ENCODE measurements at places on chromosomes 2 and 18.

GRCh38 chr2:239555571-239555905 lies 154.7 kb upstream of the HDAC4 start:
- DNase-seq: no peak

DNA sequence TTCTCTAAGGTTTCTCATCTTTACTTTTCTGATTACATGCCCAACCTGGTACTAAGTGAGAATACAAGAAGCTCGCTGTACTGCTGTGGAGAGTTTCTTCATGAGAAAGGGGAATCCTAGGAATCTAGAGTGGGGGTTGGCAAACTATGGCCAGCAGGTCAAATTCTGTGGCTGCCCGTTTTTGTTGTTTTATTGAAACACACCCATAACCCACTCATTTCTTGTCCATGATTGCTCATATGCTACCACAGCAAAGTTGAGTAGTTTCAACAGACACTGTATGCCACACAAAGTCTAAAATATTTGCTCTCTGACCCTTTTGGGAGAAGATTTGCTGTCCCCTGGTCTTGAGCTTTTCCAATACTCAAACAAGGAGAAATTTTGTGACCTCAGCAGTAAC lies 58.8 kb downstream of the C2orf74 start:
- no peak for DNase-seq

DNA sequence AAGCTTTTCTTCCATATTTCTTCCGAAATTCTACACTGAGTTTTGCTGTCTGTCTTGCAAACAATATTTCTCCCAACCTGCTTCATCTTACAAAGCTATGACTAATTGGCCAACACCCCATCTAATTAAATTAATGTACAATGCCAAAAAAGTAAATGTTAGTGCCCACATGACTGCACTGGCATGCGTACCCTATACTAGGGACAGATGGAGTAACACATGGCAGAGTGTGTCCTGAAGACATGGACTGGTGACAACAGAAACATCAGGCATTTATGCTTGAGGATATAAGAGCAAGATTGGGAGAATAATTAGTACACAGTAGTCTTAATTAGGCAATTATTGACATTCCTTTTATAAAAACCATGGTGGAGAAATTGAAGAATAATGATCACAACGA lies 66.8 kb downstream of the MREG start:
- DNase-seq: no peak

GRCh38 chr2:636641-637405 lies 40.4 kb downstream of the TMEM18 start:
- DNase-seq: peak; percentile 14

- no peak for DNase-seq
These were observed 94.0 kb upstream of the ACVR1C start for GRCh38 chr2:157722580-157723234.

GRCh38 chr18:23159344-23159743 lies 24.1 kb downstream of the CABLES1 start:
- no peak for DNase-seq

DNA sequence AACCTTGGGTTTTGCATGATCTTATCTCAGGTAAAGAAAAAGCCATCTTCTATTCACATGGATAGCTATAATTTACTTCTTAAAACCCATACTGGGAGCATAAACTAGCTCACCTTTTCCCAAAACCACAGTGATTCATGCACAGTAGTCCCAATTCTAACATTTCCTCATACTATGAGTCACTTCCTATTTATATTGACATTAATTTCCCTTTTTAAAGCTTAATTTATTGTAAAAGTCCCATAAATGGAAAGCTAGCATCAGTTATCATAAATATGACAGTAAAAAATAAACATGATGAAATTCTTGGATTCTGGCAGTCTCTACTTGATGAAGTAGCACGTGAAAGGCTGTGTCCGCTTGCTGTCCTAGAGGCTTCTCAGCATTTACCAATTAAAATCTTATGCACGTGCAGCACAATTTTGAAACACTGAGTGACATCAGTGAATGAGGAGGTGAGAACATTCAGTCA lies 180.1 kb downstream of the CDH2 start:
- DNase-seq: no peak

DNA sequence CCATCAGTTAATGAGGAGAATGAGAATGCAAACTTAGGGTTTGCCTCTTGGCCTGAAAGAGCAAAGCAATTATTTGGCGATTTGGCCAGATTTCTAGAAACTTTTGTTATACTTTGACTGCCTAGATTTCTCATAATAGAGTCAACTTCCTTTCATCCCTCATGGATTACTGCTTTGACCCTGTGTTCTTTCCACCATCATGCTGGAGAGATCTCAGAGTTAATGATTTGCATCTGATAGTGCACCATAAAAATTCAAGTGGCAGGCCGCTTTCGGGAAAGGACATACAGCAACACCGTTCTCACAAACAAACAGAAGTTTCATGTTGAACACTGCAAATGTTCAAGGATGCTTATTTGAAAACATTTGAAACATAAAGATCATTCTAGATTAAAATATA lies 143.7 kb upstream of the ZFP36L2 start:
- DNase-seq: no peak

DNA sequence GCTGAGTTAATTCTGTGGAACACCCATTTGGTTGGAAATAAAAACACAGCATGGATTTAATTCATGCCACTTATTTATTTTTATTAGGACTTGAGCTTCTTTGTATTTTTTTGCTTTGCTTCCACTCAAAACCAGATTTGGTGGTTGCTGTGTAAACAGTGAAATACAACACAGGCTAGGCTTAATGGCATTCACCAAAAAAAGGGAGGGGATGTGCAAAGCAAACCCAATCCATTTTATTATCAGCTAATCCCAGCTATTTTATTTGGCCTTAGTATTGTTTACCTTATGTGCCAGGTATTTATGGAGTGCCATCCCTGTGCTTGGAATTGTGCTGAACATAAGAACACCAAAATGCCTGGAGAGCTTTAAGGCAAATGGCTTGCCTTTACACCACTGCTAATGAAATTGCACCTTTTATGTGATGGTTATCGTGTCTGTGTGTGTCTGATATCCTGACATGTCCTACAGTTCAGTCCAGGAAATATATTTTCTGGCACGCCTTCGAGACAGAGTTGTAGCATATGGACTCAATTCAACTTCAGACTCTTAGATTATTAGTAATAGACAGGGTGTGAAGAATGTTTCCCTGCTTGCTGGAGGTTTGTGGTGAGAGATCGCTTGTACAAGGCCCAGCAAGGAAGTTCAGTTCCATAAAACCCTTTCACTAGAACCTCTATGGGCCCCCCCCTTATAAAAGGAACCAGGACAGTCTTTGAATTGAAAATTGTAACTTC lies 99.6 kb downstream of the PRPF40A start:
- no peak for DNase-seq

DNA sequence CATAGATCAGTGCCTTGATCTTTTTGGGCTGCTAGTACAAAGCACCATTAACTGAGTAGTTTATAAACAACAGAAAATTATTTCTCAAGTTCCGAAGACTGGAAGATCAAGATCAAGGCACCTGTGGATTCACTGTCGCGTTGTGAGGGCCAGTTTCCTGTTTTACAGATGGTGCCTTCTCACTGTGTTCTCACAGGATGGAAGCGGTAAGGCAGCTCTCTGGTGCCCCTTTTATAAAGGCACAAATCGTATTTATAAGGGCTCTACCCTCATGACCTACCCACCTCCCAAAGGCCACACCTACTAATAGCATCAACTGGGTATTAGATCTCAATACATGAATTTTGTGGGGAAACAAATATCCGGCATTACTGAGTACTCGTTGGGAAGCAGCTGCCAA lies 729.5 kb upstream of the SLC39A10 start:
- no peak for DNase-seq

GRCh38 chr2:217086038-217086522 lies 226.2 kb upstream of the TNP1 start:
- DNase-seq: no peak

DNA sequence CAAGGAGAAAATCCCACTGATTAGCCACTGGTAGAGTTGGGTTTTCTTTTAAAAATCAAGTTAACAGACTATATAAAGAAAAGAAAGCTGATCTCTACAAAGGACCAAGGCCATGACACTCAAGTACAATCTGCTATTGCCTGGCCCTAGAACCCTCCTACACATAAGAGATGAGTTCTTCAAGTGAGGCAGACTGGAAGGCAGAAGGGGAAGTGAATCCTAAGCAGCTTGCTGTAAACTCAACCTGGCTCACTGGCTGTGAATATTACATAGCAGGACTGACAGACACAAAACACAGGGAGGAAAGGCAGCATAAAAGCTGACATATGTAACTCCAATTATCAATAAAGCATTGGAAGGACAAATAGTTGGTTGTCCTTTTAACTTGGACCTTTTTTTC lies 65.4 kb downstream of the TRIP12 start:
- DNase-seq: no peak

- DNase-seq: no peak
These were observed 95.2 kb upstream of the BOD1L2 start for GRCh38 chr18:57051657-57052044.

DNA sequence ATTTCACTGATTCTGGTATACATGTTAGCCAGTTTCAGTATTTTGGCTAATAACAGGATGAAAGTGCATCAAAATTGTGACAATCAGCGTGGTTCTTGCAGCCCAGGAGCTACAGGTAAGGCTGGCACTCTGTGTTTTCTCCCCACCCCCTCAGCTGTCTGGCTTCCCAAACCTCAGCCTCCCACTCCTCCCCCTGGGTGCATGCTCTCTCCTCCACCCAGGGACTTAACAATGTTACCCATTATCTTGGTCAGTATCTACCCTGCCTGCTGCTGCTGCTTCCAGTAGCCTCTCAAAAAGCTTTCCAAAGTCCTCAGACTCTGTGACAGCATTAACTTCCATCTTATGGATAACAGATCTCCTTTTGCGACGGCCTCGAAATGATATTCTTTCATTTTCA lies 41.0 kb downstream of the TRABD2A start:
- DNase-seq: no peak

DNA sequence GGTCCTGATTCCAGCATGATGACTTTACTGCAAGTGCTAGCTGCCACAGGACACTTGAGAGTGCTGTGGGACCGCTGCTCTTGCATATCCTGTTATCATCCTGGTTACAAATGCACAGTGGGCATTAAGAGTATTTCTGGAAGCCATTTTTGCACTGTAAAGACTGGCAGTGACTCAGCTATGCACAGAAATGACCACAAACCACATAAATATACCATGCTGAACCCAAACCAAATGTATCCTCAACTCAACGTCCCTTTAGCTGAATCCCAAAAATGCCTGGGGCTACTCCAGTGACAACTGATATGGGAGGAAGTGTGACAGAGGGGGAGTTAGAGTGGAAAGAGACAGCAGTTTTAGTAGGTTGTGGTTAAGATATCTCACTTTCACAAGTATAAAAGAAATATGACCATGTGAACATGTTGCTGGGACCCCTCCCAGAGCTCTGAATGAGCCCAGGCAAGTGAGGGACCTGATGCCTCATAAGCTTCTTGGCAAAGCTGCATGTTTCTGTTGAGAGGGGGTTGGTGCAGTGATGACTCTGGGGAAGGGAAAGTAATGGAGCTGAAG lies 37.3 kb downstream of the RHBDD1 start:
- no peak for DNase-seq

DNA sequence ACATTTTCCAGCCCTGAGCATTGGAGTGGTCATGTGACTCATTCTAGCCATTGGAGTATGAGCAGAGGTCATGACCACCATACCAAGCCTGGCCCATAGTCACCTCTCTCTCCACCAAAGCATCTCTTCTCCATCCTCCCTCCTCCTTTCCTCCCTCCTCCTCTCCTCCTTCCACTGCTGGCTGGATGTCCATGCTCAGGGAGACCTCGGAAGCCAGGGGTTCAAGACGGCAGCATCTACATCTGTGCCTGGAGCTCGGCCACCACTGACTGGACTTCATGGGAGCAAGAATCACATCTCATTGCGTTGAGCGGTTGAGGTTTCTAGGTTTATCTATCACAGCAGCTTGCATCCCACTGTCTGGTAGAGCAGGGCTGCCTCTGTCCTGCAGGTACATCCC lies 252.4 kb downstream of the NDUFA10 start:
- DNase-seq: no peak

GRCh38 chr2:30147715-30148610 lies 1.2 kb downstream of the YPEL5 start:
- DNase-seq: peak; percentile 55

DNA sequence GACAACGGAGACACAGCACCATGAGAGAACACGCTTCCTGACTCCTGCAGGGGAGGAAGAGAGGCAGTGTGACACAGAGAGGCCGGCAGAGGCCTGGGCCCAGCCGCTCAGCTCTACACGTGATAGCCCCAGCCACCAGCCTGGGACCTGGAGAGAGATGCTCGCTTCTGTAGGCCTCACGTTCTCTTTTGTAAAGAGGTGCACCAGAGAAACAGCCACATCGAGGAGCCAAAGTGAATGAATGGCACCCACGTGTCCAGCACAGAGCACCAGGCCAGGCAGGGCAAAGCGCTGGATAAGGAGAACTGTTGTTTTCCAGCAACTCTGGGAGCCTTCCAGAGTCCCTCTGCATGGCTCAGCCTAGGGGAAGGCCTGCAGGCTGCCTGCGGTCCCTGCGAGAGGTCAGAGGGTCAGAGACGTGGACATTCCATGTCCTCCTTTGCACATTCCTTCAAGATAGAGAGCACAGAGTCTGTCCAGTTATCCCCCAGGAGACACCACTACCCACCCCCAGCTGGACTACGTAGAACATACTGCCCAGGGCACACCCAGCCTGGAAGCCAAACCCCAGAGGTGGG lies 14.2 kb downstream of the LIMS2 start:
- DNase-seq: no peak

GRCh38 chr2:146879882-146880281 lies 964.9 kb upstream of the ACVR2A start:
- no peak for DNase-seq

GRCh38 chr2:182655750-182656149 lies 60.3 kb upstream of the DNAJC10 start:
- no peak for DNase-seq

- DNase-seq: no peak
These were observed 529.2 kb upstream of the ID2 start for GRCh38 chr2:8152392-8153257.

- no peak for DNase-seq
These were observed 110.8 kb downstream of the TDRD15 start for GRCh38 chr2:21234464-21235120.

DNA sequence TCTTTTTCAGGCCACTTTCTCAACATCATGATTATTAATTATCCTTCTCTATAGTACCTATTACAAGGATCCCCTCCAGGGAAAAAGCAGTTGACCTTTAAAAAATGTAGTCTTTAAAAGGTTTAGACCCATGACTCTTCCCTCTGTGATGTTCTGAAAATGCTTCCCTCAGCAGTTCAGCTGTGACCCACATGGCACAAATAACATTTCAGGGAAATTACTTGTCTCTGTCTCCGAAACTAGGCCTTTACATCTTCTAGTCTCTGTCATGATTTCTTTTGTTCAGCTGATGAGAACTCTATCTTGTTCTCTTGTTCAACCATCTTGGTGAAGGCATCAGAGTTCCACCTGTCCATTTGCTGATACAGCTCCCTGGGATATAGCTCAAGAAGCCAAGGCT lies 28.3 kb downstream of the LGALSL start:
- no peak for DNase-seq

DNA sequence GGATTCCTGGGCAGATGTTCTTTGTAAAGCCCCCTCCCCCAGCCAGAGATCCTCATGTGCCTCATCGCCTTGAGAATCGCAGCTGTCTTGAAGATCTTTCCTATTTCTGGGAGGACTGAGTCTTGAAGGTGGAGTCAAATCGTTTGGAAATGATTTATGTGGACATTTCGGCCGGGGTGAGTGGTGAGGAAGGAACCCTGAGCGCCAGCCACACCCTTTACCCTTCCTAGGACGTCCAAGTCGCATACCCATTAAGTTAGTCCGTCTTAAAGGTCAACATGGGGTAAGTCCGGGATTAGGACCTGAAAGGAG lies 84.9 kb upstream of the ZCCHC2 start:
- DNase-seq: no peak

GRCh38 chr2:200585730-200586643 lies at the start of gene AOX1:
AOX1 (plus strand) TSS chr2:200586014; CDS start chr2:200586109, 95 bp downstream.
- DNase-seq: peak; percentile 1

GRCh38 chr2:220014961-220015360 lies 387.5 kb downstream of the SLC4A3 start:
- DNase-seq: no peak

All from stimulated activated CD8-positive, alpha-beta memory T cell treated with anti-CD3 and anti-CD28 coated beads, Interleukin-4, amount 100 ng/mL, for 1 hour (primary cell).